ENCODE measurements at places on chromosomes 12 and 14. TPM values are rescaled to one million over a fixed set of nuclear protein-coding genes. Genes with fewer than 3 reads are reported as not detected.

Gene IFNG-AS1
- 0.10 TPM for polyA plus RNA-seq

Gene BTG1
- 38.8 TPM for polyA plus RNA-seq

Gene NXPH4
- 0.10 TPM for polyA plus RNA-seq

Gene RPGRIP1
- polyA plus RNA-seq, result 0.73 TPM

Gene RAD51AP1
- 1.6 TPM for polyA plus RNA-seq

Gene FAIM2
- not detected for polyA plus RNA-seq

Gene KERA
- polyA plus RNA-seq, result not detected

Gene PCED1B
- 4.5 TPM for polyA plus RNA-seq

Gene BHLHE41
- polyA plus RNA-seq, result 0.67 TPM

DNA sequence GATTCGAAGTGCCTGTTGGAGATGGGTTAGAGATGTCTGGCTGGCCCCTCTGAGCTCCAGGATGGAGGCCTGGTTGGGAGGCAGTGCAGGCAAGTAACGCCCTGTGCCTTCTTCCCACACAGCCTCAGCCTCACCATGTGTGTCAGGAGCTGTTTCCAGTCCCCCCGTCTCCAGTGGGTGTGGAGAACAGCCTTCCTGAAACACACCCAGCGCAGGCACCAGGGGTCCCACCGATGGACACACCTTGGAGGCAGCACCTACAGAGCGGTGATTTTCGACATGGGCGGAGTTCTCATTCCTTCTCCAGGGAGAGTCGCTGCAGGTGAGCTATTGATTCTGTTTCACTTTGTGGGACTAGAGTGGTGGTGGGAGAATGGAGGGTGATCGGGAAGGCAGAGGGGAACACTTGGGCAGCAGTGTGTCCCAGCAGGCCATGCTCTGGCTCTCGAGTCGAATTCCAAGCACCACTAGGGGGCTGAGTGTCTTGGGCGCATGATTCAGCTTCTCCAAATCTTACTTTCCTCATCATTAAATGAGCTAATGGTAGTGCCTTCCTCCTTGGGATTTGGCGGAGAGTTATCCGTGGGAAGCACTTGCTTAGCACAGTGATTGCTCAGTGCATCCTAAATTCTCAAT is 6.8 kb downstream of the ACAD10 start:
- no peak for DNase-seq
- no peaks in the 10 kb centered on the region for H3K27me3 ChIP-seq
- no peak overlapping the region for H3K4me3 ChIP-seq

GRCh38 chr12:24944601-24944975 is 4.3 kb downstream of the BCAT1 start:
- H3K36me3 ChIP-seq, result no peaks in the 10 kb centered on the region
- H3K27me3 ChIP-seq, result peaks cover 4% of the 10 kb centered on the region
- no peak for DNase-seq
- H3K4me3 ChIP-seq, result no peak overlapping the region
- no peak overlapping the region for H3K27ac ChIP-seq

GRCh38 chr14:54348001-54348611 is 48.7 kb upstream of the CDKN3 start:
- H3K27me3 ChIP-seq, result no peaks in the 10 kb centered on the region
- H3K27ac ChIP-seq, result no peak overlapping the region
- DNase-seq, result peak; percentile 79

GRCh38 chr14:69318241-69318640 is 58.3 kb downstream of the GALNT16 start:
- DNase-seq, result no peak
- H3K27ac ChIP-seq, result no peak overlapping the region
- H3K27me3 ChIP-seq, result no peaks in the 10 kb centered on the region

GRCh38 chr14:53748691-53749090 is 207.9 kb downstream of the BMP4 start:
- no peak overlapping the region for H3K27ac ChIP-seq
- DNase-seq, result no peak
- H3K36me3 ChIP-seq, result no peaks in the 10 kb centered on the region
- H3K4me1 ChIP-seq, result no peaks in the 10 kb centered on the region

DNA sequence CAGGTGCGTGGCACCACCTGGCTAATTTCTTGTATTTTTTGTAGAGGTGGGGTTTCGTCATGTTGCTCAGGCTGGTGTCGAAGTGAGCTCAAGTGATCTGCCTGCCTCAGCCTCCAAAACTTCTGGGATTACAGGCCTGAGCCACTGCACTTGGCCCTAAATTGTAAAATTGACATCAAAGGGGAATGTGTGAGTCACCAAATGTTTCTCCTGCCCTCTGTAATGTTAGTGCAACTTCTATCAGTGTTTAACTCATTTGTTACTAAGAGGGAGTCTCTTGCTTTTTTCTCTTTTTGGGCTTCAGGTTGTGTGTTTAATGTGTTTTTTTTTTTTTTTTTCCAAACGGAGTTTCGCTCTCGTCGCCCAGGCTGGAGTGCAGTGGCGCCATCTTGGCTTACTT is 2.3 kb downstream of the TULP3 start:
- peaks cover 4% of the 10 kb centered on the region for H3K36me3 ChIP-seq
- DNase-seq, result no peak
- no peaks in the 10 kb centered on the region for H3K4me1 ChIP-seq
- H3K27ac ChIP-seq, result no peak overlapping the region

DNA sequence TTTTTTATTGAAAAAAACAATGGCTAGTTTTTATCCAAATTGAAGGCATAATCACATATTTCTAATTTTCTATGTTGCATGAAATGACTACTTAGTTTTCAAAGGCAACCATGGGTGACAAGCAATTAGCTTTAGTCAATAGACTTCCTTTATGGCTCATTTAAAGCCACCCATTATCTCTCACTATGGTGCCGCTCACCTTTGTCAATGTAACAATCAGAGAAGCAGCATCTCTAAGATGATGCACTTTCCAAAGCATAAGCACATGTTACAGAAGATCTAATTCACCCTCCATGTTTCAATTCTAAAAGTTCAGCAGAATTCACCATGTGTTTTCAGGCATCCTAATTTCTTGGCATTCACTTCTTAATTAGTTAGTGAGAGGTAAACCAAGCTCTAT is 166.6 kb upstream of the RPL10L start:
- H3K27ac ChIP-seq, result no peak overlapping the region
- no peaks in the 10 kb centered on the region for H3K4me1 ChIP-seq
- no peaks in the 10 kb centered on the region for H3K36me3 ChIP-seq
- no peak for DNase-seq
- H3K27me3 ChIP-seq, result no peaks in the 10 kb centered on the region

GRCh38 chr12:132686825-132687210 is 324 bp downstream of the POLE start:
- H3K27me3 ChIP-seq, result no peaks in the 10 kb centered on the region
- peak overlapping the region; percentile 74 for H3K27ac ChIP-seq
- peak overlapping the region; percentile 78 for H3K4me3 ChIP-seq
- no peak for DNase-seq

- H3K4me3 ChIP-seq, result no peak overlapping the region
- peak; percentile 56 for DNase-seq
- peaks cover 70% of the 10 kb centered on the region for H3K4me1 ChIP-seq
- H3K27me3 ChIP-seq, result no peaks in the 10 kb centered on the region
- no peak overlapping the region for H3K27ac ChIP-seq
Observed at GRCh38 chr12:53052419-53053217, 2.8 kb downstream of the TNS2 start.

DNA sequence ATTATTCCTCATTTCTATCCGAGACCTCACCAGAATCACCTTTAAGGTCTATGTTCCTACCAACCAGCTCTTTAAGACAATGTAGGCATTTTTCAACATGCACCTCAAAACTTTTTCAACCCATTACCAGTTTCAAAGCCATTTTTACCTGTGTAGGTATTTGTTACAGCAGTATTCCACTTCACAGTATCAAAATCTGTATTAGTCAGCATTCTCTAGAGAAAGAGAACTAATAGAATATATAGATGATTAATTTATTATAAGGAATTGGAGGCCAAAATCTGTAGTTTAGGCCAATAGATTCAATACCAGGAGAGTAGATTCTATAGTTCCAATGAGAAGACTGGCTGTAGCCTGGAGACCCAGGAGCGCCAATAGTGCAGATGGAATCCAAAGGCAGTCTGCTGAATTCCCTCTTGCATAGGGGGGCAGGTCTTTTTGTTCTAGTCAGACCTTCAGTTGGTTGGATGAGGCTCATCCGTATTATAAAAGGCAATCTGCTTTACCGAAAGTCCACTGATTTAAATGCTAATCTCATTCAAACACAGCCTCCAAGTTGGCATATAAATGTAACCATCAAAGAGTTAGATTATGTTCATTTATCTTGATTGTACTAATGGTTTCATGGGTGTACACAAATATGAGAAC is 151.6 kb upstream of the SYT1 start:
- H3K4me1 ChIP-seq, result no peaks in the 10 kb centered on the region
- DNase-seq, result no peak
- H3K27ac ChIP-seq, result no peak overlapping the region

DNA sequence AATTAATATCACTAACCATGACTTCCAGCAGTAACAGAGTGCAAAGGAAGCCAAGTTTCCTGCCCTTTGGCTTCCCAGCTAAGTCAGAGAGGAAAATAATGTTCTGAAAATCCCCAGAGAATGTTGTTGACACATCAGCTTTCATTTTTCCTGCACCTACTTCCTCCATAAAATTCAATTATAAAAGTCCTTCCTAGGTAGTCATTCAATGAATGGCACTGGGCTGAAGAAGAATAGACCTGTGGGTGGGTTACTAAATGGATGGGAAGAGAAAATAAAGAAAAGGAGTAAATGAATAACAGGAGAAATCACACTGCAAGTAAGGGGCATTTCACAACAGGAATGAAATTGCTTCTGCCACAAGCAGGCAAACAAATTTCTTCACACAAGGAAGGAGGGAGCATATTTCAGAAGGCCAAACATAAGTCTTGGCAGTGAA is 73.2 kb upstream of the MDM1 start:
- H3K27me3 ChIP-seq, result no peaks in the 10 kb centered on the region
- H3K36me3 ChIP-seq, result no peaks in the 10 kb centered on the region
- no peak overlapping the region for H3K27ac ChIP-seq
- DNase-seq, result peak; percentile 60

- no peak overlapping the region for H3K4me3 ChIP-seq
- no peaks in the 10 kb centered on the region for H3K27me3 ChIP-seq
- H3K4me1 ChIP-seq, result no peaks in the 10 kb centered on the region
- H3K27ac ChIP-seq, result no peak overlapping the region
- DNase-seq, result no peak
Observed at GRCh38 chr12:111754671-111755070, 12.1 kb upstream of the ALDH2 start.

- DNase-seq, result no peak
- no peak overlapping the region for H3K27ac ChIP-seq
- no peaks in the 10 kb centered on the region for H3K4me1 ChIP-seq
- H3K36me3 ChIP-seq, result no peaks in the 10 kb centered on the region
- H3K4me3 ChIP-seq, result no peak overlapping the region
Observed at GRCh38 chr14:77950371-77951063, 150.6 kb downstream of the ADCK1 start.

DNA sequence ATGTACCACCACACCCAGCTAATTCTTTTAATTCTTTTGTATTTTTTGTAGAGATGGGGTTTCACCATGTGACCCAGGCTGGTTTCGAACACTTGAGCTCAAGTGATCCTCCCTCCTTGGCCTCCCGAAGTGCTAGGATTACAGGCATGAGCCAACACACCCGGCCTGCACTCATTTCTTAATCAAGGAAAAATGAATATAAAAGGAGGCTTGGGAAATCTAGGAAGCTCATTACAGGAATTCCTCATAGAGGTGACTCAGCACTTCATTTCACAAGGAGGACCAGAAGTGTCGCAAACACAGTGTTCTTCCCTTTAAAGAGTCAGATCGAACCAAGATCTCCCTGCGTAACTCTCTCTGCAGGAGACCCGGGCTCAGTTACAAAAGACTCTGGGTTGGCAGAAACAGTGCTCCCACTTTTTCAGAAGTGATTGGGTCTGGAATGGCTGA is 30.3 kb downstream of the NFKBIA start:
- no peak overlapping the region for H3K4me3 ChIP-seq
- no peaks in the 10 kb centered on the region for H3K4me1 ChIP-seq
- H3K27ac ChIP-seq, result peak overlapping the region; percentile 68
- peak; percentile 79 for DNase-seq
- no peaks in the 10 kb centered on the region for H3K27me3 ChIP-seq

GRCh38 chr14:86035882-86036281 is 505.9 kb downstream of the FLRT2 start:
- no peak overlapping the region for H3K27ac ChIP-seq
- no peaks in the 10 kb centered on the region for H3K4me1 ChIP-seq
- H3K36me3 ChIP-seq, result no peaks in the 10 kb centered on the region
- no peak for DNase-seq

DNA sequence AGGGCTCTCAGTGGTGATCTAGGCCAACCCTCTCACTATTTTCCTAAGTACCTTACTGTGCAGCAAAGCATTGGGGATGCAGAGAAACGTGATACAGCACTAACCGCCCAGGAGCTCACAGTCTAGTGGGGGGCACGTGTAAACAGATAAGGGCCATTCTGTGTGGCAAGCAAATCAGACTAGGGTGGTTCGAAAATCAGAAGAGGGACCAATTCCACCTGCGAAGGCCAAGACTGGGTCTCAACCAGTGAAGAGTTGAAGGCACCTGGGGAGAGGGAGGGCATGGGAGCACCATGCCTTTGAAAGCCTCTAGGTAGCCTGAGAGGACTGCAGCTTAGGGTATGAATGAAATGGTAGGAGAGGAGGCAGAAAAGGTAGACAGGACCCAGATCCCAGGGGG is 2.2 kb downstream of the PITPNM2 start:
- H3K36me3 ChIP-seq, result no peaks in the 10 kb centered on the region
- DNase-seq, result no peak

GRCh38 chr14:66539034-66539433 is 31.1 kb downstream of the GPHN start:
- H3K4me3 ChIP-seq, result no peak overlapping the region
- DNase-seq, result no peak
- H3K4me1 ChIP-seq, result no peaks in the 10 kb centered on the region

- H3K4me3 ChIP-seq, result no peak overlapping the region
- DNase-seq, result no peak
- H3K4me1 ChIP-seq, result no peaks in the 10 kb centered on the region
Observed at GRCh38 chr12:101963697-101964096, 86.3 kb downstream of the DRAM1 start.

DNA sequence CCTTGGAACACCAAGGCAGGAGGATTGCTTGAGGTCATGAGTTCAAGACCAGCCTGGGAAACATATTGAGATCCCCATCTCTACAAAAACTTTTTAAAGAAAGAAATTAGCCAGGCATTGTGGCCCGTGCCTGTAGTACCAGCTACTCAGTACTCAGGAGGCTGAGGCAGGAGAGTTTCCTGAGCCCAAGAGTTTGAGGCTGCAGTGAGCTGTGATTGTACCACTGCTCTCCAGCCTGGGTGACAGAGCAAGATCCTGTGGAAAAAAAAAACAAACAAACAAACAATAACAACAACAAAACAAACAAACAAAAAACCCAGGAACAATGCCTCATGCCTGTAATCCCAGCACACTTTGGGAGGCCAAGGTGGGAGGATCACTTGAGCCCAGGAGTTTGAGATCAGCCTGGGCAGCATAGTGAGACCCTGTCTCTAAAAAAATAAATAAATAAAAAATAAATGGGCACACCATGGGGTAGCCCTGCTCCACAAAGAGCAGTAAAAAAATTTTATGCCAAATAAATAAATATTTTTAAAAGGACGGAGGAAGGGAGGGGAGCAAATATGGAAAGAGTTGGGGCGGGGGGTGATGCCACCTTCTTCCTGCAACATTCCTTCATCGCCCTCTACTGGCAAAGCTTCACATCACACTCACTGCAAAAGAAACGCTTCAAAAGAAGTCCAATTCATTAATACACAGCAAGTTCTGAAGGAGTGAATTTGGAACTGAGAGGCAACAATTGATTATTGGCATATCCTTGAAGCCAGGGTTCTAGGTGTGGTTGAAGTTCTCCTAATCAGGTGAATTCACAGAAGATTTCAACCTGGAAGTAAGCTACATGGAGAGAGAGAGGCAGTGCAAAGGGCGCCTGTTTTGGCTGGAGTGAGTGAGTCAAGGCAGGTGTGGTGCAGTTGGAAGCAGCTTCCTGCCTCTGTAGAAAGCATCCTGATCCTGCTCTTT is 8.8 kb upstream of the GNPTAB start:
- H3K36me3 ChIP-seq, result no peaks in the 10 kb centered on the region
- H3K27me3 ChIP-seq, result no peaks in the 10 kb centered on the region
- H3K4me3 ChIP-seq, result no peak overlapping the region
- peak; percentile 74 for DNase-seq
- no peak overlapping the region for H3K27ac ChIP-seq

Data from small intestine (tissue), 16 donors.